Activated naive CD4-positive, alpha-beta T cell (primary cell): ENCODE measurements at places on chromosomes 2 and 18.

DNA sequence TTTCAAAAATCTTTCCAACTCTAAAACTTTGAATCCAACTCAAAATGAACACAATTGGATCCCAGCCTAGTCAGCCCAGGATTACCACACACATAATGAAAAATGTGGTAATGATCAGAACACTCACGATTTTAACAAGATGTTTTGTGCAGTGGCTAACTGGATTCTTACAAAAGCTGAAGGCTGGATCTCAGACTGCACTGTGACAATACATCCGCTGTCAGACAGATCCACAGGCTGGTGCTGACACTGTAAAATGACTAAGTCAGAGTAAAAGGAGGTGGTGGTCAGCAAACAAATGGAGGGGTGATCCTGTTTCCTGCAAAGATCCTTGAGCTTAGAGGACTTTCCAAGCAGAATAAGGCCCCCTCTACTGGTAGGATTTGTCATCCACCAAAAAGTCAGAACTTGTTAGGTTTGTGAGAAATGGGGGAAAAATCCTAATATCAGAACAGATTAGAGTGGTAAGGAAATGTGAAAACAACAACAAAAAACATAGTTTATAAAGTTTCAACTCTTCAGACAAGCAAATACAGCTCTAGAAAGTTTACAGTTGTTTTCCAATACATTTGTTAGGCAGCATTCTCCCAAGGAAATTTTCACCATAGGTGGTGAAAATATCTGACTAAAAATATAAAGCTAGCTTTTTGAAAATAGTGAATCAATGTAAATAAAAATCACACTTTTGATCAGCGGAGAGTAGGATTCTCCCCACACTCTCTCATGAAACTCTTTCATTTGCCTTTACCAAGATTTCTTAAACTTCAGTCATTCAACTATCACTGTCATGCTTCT, 211.9 kb downstream of the AGPS start:
- no peak for DNase-seq

GRCh38 chr2:44325897-44326296, 35.4 kb downstream of the PREPL start:
- DNase-seq: no peak

GRCh38 chr2:175914846-175915245, 87.2 kb downstream of the LNPK start:
- no peak for DNase-seq

DNA sequence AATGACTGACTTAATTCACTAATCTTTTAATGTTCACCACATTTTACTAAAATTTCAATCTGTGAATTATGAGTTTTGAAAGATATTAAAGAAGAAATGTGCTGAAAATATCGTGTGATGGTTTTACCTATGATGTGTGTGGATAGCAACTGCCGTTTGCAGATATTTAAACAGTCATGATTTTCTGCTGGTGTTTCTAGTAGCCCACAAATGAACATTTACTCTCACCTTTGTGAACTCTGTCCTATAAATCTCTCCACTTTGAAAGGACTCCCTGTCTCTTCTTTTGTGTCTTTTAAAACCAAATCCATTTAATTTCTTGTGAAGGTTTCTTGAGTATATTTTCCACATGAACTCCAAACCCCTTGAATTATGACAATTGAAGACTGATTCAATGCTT, 771.2 kb upstream of the SALL3 start:
- DNase-seq: no peak

DNA sequence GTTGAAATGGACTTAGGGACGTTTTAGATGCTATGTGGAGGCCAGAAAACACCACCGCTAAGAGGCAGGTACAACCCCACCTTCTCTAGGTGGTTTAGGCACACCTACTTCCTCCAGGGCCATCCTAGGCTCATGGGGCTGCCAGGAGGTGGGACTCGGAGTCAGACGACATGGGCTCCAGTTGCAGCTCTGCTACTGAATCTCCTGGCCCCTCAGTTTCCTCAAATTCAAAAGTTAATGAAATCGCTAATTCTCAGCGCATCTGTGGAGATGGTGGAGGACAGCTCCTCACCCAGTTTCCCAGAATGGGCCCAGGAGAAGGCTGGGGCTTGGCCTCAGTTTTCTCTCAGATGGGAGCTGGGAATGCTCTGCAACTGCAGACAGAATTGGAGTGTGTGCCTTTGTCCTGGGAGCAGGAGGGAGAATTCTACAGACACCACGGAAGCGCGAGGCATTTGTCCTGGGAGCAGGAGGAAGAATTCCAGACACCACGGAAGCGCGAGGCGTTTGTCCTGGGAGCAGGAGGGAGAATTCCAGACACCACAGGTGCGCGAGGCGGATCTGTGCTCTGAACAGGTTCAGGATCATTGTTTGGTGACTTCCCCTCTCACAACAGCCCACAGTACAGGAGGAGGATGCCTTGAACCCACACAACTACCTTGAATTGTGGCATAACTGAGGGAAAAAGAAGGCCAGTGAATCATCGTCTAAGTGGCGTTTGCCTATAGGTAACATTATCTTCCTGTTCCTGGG, 103.7 kb upstream of the PXDN start:
- no peak for DNase-seq

GRCh38 chr2:30481323-30481800, 34.3 kb downstream of the LCLAT1 start:
- no peak for DNase-seq

DNA sequence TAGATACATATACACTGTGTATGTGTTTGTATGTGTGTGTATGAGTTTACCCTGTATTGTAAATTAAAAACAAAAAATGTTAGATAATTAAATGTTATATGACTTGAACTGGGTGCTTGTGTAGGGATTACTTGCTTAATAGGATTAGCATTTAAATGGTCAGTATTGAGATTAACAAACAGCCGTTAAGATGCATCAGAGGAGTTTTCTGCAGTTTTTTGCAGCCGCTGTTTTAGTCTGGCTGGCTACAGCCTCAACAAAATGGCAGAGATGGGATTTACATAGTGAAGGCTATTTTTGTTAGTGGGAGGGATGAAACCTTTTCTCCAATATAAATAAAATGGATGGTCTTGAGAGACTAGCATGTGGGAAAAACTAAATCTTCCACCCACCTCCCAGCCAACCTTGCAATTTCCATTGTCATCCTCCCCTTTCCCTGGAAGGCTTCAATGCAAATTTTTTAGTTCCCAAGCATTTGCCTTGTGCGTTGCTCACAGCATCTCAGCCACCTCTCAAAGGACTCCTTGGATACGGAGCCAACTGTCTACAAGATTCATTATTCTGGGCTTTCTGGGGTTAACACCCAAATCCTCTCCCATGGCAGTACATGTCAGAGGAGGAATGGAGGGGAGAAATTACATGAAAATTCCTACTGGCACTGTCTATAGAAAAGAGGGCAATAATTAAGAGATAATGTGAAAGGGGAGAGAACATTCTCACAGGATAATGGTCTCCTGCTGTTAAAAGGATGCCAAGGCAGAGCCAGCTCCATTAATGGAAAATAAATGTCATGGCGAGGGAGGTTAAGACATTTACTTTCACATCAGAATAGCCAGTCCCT, 351.9 kb downstream of the CDH2 start:
- DNase-seq: no peak

DNA sequence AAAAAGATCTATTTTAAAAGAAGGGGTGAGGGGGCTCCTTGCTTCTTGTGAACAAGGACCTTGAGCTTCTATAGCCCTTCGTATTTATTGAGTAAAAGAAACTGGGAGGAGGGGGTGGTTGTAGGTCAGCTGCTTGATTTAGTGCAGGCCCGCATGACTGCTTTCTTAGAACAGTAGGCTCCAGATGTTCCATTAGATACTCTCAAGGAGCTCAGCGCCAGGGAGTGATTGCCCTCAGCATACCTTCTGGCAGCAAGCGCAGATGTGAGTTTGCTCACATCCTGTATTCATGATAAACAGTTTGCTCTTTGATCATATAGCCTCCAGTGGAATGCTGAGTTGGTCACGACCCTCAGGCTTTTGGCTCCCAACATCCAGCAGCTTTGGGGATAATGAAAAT, 108.9 kb upstream of the XPO1 start:
- no peak for DNase-seq

- DNase-seq: no peak
Observed at GRCh38 chr2:222561817-222562645, 93.9 kb downstream of the FARSB start.

- no peak for DNase-seq
Observed at GRCh38 chr2:45974762-45975408, 322.3 kb upstream of the EPAS1 start.

DNA sequence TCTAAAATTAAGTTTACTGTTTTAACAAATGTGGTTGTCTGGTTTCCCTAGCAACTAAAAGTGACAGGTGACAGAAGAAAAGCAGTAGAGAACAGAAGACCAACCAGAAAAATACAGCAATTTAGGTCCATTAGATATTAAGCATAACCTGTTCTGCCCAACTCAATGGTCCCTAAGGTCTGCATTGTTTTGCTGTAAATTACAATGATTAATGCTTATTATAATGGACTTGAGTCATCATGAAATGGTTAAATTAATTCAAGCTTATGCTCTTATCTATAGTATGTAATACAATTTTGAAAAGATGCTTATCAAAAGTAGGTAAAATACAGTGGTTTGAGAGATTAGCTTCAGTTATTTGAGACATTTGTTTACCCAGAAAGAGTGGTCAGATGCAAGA, 378.0 kb downstream of the GRB14 start:
- DNase-seq: no peak

GRCh38 chr2:119674711-119675500, 4.1 kb upstream of the TMEM177 start:
- no peak for DNase-seq

DNA sequence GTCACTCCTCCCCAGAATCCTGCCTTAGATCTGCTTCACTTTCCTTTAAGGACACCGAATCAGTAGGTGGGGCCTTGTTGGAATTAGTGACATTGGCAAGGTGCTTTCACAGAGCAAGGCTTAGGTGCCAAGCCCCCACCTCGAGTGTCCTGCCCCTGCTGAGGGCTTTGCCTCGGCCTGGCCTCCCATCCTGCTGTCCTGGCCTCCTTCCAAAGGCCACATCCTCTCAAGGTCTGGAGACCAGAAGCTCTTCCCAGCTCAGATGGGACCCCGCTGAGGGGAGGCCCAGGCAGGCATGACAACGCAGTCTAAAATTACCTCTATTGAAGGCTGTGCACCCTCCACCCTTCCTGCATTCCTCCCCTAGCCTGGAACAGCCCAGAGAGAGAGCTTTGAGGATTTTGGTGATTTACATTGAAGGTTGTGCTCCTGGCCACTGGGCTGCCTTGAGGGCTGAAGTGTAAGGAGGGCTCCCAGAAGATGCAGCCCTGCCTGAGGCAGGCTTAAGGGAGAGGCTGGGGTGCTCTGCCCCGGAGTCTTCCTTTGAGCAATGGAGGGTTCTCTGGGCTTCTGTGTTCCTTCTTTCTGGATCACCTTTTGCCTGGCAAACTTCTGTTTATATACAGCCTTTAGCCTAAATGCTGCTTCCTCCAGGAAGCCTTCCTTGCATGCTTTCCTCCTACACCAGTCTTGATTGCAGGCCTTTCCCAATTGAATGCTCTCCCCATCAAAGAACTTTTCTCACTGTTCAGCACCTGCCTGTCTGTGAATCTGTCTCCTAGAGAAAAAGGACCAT, 154.4 kb downstream of the DDX1 start:
- DNase-seq: no peak

DNA sequence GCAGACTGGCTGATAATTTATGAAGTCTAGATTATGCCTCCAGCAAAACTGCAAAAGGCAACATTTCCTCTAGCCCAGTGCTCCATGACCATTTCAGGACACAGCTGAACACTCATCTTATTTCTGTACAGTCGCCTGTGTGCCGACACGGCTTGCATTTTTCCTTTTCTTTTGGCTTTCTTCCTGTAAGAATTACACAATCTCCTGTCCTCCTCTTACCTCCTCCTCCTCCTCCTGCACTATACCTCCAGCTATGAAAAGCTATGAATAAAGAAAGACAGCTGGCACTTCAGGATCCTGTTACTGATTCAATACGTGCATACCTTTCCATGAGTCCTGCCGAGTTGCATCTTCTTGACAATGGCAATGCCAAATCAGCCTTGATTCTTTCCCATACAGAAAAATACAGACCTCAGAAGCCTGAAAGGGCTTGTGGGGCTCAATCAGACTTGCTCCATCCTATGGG, 32.2 kb upstream of the TRIB2 start:
- no peak for DNase-seq

DNA sequence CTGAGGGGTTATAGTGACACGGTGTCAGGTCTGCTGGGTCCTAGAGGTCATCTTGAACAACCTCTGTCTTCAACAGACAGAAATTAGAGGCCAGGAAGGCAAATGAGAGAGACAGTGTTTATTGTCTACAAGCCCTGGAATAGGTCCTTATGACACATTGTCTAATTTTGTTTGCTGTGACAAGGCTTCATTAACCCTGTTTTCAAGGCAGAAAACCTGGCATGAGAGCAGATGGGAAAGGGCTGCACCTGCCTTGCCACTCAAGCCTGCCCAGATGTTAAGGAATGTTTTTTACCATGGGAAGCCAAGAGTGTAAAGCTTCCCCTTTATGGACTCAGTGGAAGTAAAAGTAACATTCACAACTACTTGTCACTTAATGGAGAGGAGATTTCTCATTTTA, 275.3 kb downstream of the KCNS3 start:
- no peak for DNase-seq

DNA sequence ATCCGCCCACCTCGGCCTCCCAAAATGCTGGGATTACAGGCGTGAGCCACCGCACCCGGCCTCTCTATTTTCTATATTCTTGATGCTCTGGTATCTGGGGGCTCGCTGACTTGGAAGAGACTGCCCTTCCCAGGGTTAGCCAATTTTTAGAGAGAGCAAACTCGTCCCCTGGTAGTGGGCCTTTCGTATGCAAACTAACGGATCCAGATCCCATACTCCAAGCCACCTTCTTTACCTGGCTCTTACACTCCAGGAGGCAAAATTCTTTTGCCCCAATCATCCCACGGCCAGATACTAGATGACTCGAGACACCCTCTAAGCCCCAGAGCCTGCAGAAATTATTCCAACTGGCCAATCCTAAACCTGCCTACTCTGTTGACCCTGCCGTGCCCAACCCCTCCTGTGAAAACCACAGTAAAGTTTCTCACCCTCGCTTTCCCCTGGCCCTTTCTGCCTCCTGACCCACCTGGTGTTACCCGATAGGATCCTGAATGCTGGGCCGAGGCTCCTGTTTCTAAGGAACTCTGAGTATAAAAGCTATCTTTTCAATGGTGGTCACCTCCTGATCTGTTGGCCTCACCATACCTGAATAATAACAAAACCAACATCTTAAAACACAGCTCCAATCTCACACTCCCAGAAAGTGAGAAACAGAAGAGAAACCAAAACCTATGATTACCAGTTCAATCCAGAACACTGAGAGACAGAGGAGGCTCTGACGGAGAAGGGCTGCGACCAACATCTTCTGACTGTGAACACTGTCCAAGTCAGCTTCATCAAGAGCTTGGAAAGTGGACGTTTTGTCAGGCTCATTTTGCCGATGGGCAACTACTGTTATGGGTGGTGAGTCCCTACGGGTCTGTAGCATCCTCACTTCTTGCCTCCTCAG, 57.6 kb upstream of the ZNF532 start:
- DNase-seq: no peak
